Left cardiac atrium (tissue), 4 donors: ENCODE measurements at places on chromosomes 6 and 20.

GRCh38 chr20:59645761-59646171 is 41.4 kb downstream of the PHACTR3 start:
- no peak for DNase-seq

DNA sequence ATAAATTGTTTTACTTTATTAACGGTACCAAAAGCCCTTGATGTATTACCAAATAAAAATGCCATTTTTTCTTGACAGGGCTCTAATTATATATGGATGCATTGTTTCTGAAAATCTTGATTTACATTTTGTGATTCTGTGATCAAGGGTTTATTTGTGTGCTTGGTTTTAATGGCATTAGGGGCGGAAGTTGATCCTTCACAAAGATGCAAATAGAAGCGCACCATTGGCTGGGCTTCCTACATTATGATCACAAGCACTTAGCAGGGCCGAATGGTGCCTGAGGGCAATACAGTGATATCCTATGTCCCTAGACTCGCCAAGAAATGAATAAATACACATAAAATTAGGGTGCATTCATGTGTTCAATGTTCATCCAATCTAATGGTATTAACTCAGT is 172.9 kb upstream of the UST start:
- DNase-seq: no peak

DNA sequence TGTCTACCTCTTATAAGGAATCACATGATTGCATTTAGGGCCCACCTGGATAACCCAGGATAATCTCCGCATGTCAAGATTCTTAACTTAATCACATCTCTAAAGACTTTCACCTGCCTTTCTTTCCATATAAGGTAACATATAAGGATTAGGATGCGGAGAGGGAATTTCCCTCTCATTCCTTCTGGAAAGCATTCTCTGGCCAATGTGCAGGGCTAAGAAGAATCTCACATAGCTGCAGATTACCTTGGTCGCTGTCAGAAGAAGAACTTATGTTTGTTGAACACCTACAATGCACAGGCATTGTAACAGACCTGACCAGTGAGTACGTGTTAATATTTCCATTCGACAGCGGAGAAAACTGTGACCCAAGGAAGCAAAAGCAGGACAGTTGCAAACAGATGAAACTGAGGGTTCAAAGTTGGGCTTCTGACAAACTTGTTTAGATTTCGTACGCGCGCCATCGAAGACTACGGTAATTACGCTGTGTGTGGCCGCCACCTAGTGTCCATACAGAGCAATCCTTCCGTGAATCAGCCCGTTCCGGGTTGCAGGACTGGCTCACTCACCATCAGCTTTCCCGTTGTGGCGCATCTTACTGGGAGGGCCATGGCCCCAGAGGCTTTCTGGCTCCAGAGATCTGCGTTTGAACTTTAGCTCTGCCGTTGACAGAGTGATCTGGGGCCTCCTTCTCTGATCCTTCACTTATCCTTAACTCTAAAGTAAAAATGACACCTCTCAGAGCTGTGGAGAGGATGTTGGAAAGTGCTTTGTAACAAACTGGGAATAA is 9.5 kb downstream of the C20orf202 start:
- peak; percentile 79 for DNase-seq

GRCh38 chr20:15512916-15513315 is 1060.3 kb downstream of the KIF16B start:
- DNase-seq: no peak

- DNase-seq: no peak
Measured at GRCh38 chr6:30495993-30496392, 6.7 kb downstream of the HLA-E start.

- DNase-seq: no peak
Measured at GRCh38 chr6:113370508-113371502, 486.3 kb upstream of the MARCKS start.

DNA sequence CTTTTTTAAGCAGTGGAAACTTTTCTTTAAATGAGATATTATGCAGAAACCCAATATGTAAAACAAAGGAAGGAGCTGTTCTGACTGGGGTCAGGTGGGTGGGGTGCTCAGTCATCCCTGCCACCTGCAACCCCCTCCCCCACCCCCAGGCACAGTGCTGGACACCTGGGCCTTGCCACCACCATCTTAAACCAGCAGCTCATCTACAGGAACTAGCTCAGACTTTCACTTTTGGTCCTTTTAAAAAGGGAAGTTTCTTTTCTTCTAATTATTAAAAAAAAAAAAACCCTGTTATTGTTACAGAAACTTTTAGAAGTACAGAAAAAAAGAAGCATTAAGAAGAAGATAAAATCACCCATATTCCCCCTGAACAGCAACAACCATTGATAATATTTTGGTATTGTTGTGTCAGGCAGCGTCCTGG is 37.1 kb downstream of the PPP1R16B start:
- DNase-seq: no peak

DNA sequence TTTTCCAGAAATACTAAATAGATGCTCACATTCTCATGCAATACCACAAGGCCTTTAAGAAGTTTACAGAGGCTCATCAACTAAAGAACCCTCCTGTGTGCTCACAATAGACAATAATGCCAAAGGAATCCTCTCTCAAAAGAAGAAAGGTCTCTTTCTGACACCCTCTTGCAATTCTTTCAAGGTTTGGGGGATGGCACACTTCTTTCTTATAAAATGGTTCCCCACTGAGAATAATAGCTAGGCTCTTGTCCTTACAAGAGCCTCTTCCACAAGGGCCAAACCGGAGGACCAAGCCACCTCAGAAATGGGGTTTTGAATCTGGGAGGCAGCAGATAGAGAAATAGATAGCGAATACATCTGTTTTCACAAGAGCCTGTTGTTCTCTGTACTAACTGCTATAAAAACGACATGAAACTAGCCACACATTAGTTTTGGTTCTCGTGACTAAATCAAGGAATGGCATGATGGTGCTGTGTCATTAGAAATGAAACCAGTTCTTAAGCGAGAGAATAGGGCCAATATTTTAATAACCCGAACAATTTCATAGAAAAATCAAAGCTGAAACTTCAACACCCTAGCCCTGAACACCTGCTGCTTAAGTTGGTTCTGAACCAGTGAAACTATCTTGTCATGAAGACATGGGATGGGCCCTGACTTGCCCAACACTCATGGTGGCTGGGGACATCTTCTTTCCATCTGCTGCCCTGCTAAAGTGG is 81.1 kb downstream of the PRDM1 start:
- DNase-seq: no peak

DNA sequence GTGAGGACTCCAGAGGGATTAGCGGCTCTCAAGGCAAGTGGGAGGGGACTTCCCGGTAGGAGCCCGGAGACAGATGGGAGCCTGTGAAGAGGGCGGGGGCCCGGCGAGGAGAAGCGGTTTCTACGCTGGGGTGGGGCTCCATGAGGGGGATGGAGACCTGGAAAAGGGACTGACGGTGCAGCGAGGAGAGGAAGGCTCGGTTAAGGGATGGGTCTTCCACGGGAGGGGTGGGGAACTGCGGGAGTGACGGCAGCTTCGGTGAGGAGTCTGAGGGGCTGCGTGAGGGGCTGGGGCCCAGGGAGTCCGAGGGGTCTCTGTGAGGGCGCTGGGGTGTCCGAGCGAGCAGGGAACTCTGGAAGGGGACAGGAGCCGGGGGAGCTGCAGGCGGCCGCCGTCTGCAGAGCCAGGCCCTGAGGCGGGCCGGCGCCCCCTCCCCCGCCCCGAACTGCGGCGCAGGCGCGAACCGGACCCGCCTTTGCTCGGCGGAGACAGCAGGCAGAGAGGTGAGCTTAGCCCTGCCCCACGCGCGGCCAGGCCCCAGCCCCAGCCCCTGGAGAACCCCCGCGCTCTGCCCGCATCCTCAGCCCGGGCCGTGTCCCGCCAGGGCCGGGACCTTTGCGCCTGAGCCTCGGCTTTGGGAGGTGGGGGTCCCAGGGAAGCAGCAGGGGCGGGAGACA is at the start of gene NRSN2:
Gene NRSN2, plus strand, starts transcription at position 472 of the 677 bp plus-strand sequence. CDS start 2,533 bp downstream, outside the sequence.
- peak; percentile 83 for DNase-seq

GRCh38 chr6:25278914-25279747 is at the start of gene CARMIL1:
TSS of gene CARMIL1 (plus strand) at chr6:25279374. CDS start at chr6:25279796, 422 bp downstream.
- peak; percentile 85 for DNase-seq

GRCh38 chr6:125562156-125562555 is 187.3 kb upstream of the HEY2 start:
- no peak for DNase-seq

DNA sequence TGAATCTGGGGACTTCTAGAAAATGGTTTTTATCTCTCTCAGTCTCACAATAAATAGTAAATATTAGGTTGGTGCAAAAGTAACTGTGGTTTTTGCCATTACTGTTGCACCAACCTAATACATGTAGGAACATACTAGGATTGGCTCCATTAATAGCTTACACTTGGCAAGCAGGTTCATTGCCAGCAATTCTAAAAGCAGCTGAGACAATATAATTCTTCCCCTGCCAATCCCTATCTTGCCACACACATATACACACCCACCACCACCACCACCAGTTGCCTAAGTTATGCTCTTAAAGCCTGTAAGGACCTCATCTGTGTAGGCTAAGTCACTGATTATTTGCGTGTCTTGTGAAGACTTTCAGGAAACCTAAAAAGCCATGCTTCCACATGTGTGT is 145.1 kb downstream of the KIF16B start:
- DNase-seq: no peak

DNA sequence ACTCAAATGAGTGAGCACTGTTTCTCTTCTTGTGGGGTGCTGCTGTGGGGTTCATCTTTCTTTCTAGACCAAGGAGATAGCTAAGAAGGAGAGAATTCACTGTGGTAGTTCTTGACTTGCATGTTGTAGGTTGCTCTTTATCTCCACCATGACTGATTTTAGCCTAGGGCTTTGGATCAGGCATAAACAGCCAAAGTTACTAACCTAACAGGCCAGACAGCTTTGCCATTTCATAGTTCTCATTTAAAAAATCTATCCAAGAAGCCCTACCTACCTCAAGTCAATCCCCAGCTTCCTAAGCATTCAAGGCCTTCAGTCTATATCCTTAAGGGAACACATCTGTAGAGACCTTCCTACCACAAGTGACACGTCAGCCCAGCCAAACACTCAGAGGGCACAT is 107.9 kb upstream of the CARMIL1 start:
- DNase-seq: no peak

DNA sequence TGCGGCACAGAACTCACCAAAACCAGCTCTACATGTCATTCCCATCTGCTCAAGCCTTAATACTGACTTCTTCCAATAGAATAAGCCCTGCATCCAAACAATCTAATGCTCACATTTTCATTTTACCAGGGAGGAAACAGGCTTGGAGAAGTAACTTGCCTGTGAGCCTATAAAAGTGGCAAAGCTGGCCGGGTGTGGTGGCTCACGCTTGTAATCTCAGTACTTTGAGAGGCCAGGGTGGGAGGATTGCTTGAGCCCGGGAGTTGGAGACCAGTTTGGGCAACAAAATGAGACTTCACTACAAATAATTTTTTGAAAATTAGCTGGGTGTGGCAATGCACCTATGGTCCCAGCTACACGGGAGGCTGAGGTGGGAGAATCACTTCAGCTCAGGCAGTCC is 133.7 kb downstream of the LY86 start:
- no peak for DNase-seq

GRCh38 chr6:1614448-1615150 is 4.9 kb downstream of the FOXC1 start:
- no peak for DNase-seq

- no peak for DNase-seq
Measured at GRCh38 chr6:84271061-84271716, 43.7 kb upstream of the CEP162 start.

DNA sequence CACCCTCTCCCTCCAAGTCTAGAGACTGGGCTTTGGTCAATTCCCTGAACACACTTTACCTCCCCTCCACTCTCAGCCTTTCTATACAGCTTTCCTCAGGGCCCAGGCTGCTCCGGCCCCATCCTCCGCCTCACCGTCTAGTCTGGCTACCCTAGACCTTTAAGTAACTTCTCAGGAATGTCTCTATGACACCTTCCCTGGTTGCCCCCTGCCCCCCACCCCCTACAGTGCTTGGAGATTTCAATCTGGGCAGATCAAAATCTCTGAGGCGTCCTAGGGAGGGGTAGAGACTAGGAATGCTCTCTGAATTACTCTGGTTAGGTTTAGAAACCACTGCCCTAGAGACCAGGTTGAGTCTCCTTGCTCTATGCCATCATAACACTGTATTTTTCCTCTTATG is 6.1 kb downstream of the UBE2J1 start:
- DNase-seq: no peak

DNA sequence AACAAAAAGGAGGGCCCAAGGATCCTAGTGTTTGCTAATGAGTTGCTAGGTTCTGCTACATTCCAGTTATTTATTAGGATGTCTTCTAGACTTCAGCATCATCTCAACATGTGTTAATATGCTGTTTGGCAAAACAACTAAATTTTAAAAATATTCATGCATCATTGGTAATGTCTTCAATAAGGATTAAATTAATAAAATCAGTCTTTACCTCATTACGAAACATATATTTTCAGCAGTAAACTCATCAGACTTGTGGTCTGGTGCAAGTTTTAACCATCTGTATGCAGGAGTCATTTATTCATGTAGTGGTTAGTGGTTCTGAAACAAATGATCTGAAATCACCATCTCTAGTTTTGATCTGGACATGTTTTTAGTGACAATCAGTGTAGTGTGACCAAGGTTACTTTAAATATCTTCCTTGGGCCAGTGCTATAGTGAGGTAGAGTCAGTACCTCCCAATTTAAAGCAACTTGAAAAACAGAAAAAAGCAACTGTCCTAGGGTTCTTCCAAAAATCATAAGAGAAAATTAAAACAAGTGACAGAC is 85.0 kb upstream of the KCNK16 start:
- DNase-seq: no peak

DNA sequence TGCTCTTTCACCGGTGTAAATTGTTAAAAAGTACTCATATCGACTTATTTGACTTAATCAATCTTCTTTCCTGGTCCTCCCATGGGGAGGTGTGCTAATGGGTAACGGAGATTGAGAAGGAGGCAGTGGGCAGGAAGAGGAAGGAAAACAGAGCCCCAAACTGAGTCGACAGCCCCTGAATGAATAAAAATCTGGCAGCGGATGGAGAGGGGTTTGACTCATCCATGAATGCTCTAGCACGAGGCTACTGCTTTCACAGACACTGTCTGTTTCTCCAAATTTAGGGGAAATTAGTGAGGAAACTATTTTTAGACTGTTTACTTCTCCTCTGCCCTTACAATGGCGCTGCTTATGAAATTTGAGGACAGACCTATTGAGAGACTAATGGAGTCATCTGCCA is 142.2 kb upstream of the ATXN1 start:
- DNase-seq: no peak
